ENCODE measurements at places on chromosomes 4 and X.

DNA sequence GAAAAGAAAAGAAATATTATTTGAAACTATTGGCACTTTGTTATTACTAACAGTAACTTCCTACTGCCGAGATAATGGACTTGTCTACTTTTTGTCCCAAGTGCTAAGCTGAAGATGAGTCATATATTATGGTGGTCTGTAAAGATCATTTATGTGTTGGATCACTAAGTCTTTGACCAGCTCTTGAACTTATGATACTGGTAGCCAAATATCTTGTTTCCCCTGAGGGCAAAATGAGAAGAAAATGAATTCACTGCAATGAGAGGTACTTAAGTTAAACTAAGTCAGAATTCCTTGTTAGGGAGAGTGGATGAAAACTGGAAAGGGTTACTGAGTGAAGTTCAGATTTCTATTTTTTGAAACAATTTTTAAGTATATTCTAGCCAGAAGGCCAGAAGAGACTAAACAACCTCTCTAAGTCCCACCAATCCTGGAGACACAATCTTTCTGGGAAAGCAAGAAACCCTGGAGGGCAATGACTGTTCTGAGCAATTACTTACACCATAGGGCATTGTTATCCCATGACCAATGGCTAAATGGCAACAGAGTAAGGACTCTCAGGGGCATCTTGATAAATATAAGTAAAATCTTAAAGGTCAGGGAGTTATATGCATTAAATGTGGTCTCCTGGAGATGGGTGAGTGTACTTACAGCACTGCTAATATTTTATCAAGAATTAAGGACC, 287.7 kb downstream of the STIM2 start:
- DNase-seq: no peak

DNA sequence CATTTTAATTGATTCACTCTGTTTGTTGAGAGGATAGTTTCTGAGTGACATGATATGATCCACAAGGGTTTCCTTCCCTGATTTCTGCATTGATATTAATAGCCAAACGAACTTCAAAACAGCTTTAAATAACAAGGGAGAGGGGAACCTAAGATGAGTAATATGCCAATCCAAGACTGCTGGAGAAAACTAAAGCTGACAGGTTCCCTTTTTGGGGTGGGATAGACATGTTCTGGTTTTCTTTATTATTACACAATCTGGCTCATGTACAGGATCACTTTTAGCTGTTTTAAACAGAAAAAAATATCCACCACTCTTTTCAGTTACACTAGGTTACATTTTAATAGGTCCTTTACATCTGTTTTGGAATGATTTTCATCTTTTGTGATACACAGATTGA, 182.2 kb downstream of the AR start:
- no peak for DNase-seq

- DNase-seq: no peak
Observed at GRCh38 chr4:175833574-175834311, 21.7 kb upstream of the GPM6A start.

DNA sequence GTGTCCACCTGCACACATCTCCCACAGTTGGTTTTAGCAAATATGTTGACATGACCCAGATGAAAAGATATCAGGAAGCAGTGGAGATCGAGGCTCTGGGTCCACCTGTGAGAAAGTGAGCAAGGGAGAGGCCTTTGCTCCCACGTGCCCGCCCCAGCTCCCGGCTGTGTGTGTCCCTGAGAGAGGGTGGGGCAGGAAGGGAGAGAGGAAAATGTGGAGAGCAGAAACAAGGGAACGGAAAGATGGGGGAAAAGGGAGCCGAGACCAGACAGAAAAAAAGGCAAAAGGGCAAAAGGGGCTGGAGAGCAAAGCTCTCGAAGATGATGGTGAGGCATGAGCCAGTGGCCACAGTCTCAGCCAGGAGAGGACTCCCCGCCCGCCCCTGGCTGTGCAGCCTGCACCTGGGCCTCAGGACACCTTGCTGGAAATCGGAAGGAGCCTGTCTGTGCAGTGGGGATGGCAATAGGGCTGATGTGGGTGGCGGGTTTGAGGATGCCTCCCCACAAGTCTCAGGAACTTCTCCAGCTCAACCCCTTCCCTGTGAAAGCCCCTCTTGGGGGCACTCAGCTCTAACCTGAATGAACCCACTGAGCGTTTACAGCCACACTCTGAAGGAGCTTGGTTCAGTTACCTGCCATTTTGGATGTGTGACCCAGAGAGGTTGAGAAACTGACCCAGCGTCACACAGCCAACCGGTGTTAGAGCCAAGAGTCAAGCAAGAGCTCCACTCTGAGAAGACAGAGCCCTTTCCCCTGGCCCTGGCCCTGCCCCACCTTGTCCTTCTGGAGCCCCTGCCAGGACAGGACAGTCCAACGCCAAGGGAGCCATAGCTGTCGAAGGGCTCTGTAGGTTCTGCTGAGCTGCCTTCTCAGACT, 20.3 kb upstream of the MSX1 start:
- no peak for DNase-seq

DNA sequence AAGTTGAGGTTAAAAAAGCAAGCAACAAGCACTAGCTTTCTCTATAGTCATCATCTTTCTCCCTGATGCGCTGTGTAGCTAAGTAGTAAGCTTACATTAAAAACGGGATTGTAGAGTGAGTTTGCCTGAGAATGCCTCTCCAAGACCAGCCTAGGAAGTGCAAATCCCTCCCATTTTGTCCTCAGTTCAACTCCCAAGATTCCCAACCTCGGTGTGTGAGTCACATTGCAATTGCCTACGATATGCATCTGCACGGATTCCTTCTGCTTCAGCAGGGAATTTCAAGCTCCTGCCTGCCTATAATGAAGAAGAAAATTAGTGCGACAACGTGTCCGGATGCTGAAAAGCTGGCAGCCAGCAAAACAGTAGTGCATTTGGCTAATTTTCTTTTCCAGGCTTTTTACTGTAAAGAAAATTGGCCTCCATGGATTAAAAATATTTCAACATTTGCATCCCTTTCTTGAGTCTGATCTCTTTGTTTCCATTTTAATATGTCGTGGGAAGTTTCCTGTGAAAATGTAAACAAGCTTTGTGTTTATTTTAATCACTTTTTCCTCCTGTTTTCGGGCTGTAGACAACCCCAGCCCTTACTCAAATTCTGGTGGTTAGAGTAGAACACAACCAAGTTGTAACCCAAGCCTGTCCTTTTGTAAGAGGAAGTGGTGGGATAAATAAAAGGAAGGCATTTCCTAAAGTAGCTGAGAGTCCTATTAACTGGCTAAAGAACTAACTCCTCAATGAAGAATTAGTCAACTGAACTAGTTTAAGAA, 58.4 kb upstream of the TET2 start:
- peak; percentile 81 for DNase-seq

GRCh38 chrX:111168314-111168713, 72.3 kb downstream of the PAK3 start:
- no peak for DNase-seq

GRCh38 chr4:160299608-160300007, 1196.7 kb downstream of the RAPGEF2 start:
- no peak for DNase-seq

GRCh38 chr4:85828027-85828890, 353.3 kb downstream of the ARHGAP24 start:
- DNase-seq: peak; percentile 11

- no peak for DNase-seq
Observed at GRCh38 chr4:98976716-98977115, 18.8 kb upstream of the METAP1 start.

- no peak for DNase-seq
Observed at GRCh38 chr4:152229782-152230289, 306.1 kb downstream of the FBXW7 start.
